Motor neuron (in vitro differentiated cells): ENCODE measurements at places on chromosomes 12 and 14.

- no peak for ATAC-seq
These were observed 193.7 kb upstream of the DIO3 start for GRCh38 chr14:101367421-101368261.

DNA sequence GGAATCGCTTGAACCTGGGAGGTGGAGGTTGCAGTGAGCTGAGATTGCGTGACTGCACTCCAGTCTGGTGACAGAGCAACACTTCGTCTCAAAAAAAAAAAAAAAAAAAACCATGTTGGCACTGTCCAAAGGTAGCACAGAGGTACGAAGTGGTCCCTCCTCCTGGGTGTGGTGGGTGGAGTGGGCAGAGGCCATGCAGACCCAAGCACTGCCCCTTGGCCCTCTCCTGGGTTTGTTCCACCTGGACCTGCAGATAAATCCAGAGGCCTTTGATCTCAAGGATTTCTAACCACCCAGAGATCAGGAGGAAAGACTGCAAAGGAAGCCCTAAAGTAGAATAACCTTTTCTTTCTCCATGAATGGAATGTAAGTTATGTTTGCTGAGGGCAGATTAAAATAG lies 8.7 kb upstream of the GALNT6 start:
- ATAC-seq: no peak

GRCh38 chr12:85029456-85029855 lies 6.6 kb downstream of the TSPAN19 start:
- ATAC-seq: no peak

DNA sequence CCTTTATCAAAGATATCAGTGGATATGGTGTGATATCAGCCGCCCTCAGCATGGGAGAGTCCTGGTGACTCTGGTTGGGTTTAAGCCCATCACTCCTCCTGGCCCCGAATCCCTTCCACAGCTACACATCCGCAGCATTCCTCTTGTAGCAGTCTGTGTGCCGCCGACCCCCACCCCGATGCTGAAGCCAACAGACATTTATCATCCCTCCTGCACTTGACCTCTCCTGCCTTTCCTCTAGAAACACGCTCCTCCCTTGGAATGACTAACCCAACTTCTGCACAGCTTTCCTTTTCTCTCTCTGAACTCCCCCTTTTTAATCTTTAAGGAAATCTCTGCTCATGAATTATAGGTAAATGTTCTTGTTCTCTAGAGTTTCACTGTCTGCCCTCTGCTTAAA lies 250.9 kb upstream of the FOXN3 start:
- peak; percentile 77 for ATAC-seq

- no peak for ATAC-seq
These were observed 104.0 kb upstream of the BCAT1 start for GRCh38 chr12:25052914-25053211.

- no peak for ATAC-seq
These were observed 32.6 kb upstream of the PZP start for GRCh38 chr12:9240776-9241175.

DNA sequence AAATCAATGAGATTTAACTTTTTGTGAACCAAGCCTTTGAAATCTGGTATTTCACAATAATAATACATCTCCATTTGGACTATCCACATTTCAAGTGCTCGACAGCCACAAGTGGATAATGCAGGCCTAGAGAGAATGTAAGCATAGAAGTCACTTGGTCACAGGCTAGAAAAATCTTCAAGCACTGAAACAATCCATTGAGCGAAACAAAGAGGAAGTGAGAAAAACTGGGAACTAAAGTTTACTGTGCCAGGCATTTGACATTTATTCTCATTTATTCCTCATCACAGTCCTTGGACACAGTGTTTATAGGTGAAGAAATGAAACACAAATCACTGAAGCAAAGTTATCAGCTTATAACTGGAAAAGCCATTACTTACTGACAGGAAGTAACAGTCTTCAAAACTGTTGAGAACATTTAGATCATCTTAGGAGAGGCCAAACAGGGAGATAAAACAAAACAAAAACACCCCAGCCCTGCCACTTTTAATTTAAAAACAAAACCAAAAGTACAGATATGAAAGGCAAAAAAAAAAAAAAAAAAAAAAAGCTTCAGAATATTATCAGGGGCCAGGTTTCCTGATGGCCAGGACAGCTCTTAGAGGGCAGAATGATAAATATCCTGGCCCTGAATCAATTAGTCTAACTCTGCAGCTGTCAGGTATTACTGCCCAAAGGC lies 29.2 kb downstream of the GNS start:
- no peak for ATAC-seq
